ENCODE measurements at places on chromosomes 6 and 20.

DNA sequence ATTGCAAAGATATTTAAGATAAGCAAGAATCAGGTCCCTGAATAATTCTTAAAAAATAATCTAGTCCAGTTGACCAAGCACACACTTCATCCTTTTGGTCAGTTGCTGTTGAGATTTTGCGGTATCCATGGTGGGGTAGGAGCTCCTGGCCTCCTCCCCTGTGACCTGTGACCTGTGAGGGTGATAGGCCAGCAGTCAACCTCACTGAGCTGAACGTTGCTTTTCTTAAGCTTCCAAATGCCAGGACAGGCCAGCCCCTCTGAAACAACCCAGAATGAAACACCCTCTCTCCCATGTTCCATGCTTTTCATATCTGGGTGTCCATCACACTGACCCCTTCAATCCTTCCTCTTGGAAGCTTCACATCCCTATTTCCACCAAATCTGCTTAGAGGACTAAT, 164.9 kb downstream of the THBS2 start:
- no peak for DNase-seq

GRCh38 chr6:2448826-2449571, 203.6 kb upstream of the GMDS start:
- no peak for DNase-seq

DNA sequence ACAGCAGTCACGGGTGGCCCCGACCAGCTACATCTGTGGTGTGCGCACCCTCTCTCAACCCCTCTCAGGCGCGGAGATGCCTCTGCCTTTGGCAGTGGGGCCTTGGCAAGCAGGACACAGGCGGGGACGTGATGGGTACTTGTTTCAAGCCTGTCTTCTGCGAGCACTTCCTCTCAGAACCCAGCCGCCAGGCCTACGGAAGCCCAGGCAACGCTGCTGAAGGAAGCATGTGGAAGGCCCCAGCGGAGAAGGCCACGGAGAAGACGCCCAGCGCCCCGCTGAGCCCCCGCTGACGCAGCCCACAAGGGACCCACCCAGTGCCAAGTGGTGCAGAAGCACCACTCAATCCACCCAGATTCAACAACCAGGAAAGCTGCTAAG, 13.0 kb downstream of the SERPINB6 start:
- no peak for DNase-seq

- DNase-seq: no peak
Observed at GRCh38 chr6:77034161-77034560, 429.1 kb downstream of the HTR1B start.

- no peak for DNase-seq
Observed at GRCh38 chr20:45523821-45524220, 8.4 kb upstream of the SPINT3 start.

DNA sequence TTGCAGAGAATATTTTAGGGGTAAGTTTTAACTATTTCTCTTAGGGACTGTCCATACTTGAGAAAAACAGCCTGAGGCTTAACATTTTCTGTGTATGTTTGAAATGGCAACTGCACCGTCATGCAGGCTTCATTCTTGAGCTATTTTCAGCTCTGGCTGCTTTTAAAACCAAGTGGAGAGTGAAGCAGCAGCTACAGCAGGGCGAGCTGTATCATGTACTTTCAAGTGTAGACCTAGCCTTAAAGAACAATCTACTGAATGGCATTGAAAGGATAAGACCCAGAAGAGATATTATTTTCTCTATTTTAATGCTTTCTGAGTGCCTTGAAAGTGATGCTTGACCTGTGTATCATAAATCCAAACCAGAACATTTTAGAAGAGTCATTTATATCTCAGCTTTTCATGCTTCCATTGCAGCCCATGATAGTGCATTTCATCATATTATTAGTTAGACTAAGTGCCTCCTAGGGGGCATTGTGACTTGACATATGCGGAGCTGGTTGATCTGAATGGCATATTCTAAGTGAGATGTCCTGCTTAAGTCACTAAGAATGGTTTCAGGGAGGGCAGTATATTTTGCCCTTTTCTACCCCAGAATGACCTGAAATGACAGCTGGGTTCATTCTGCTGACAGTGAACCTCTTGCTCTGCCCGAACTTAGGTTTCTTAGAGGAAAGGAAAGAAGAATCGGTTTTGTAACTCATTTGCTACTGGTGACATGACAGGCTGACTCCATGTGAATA, 85.3 kb downstream of the NKAIN2 start:
- no peak for DNase-seq

DNA sequence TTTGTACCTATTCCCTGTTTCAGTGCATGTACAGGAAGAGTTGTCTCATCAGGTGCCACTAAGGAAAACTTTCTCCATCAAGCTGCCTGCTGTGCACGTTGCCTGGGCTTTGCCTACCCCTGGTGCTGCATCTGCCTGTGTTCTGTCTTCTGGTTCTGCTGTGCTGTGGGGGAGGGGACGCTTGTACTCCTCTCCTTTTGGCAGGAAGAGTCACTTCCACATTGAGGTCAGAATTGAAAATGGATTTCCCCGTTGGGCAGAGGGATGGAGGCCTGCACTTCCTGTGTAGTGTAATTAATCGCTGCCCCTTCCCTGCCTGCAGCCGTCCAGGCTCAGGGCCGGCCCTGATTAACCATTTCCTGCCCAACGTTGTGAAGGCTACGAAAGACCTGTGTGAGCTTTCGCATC, 153.3 kb downstream of the SCML4 start:
- DNase-seq: no peak

- peak; percentile 15 for DNase-seq
Observed at GRCh38 chr6:45830441-45831139, 185.1 kb downstream of the CLIC5 start.

- no peak for DNase-seq
Observed at GRCh38 chr6:22794844-22795243, 225.5 kb downstream of the HDGFL1 start.

DNA sequence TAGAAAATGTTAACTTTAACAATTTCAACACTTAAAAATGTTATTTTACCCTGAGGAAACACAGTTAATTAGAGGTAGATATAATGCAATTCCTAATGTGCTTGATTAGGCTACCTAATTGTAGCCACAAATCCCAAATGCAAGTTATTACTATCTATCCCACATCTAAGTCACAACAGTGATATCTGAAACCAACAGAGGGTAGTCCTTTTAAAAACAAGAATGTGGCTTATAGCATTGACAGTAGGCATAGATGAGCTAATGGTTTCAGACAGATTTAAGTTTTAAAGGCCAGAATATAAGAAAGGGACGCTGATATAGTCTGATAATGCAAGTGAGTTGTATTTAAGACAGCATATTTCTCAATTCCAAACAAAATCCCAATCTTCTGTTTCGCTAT, 23.0 kb downstream of the PLN start:
- DNase-seq: no peak

DNA sequence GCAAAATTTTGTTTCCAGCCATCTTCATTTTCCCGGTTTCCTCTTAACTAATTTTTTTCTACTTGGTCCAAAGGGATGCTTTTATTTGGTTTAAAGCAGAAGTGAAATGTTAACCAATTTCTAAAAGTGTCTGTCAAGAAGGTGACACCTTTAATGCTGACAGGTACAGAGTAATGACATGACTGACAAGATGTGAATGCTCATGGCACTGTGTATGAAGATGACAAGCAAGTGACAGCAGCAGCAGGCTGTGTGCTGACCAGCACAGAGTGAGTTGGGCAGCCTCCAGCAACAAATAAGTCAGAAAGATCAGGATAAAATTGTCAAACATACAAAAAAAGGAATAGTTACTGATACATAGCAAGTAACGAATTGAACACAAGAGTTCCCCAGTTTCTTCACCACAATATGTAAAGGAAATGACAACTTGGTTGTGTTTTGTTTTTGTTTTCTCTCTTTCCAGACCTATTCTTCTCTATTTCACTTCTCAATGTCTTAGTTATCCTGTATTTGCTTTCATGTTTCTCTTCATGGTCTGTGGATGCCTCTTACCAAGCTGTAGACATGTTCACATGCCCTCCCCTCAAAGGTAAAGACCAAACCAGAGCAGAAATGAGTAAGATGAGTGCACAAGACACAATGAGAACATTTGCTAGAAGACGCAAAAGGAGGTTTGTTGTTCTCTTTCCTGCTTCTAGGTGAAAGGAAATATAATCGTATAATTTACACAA, 174.9 kb downstream of the FRK start:
- no peak for DNase-seq

DNA sequence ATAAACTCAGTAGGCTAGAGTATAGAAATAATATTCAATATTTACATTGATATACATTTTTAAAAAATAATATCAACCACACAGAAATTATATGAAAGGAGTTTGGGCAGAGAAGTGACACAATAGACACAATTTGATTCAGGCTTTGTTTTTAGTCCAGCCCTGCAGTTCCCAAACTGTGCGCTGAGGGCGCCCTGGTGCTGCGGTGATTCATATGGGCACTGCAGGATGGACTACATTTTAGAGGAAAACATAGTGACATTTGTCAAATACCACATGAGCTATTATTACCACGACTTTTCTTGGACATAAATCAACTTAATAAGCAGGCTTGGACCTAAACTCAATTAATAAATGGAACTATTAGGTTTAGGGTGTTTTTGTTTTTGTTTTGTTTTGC, 364.3 kb upstream of the ID4 start:
- DNase-seq: no peak

- DNase-seq: no peak
Observed at GRCh38 chr20:44302026-44302669, 8.9 kb downstream of the FITM2 start.

GRCh38 chr6:70842541-70842940, 114.3 kb downstream of the B3GAT2 start:
- no peak for DNase-seq

DNA sequence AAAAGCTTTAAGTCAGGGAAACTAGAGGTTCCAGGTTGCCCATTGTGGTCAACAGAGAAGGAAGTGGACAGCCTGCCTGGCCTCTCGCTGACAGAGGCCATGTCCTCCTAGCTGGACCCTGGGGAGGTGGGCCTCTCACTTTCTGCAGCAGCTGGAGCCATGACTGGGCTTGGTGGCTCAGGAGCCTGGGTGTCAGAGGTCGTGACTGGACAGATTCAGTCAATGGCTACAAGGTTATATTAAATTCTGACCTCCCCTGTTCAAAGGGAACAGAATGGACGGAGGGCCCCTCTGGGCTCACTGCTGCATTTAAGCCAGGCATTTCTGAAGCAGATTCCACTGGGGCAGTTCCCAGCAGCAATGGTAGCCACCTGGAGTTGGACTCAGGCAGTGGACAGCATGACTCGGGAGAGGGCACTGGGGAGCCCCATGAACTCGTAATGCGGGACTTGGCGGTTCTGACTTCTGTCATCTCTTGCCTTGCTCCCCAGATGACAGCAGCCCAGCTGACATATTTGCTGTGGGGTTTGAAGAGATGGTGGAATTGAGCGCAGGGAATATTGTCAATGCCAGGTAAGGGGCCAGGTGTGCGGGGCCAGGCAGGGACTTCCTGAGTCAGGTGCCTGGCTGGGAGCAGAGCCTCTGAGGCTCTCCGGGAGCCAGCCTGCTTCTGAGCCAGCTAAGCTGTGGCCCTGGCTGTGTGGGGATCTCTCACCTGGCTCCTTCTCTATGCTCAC, 86.7 kb downstream of the SYNJ2 start:
- DNase-seq: no peak

DNA sequence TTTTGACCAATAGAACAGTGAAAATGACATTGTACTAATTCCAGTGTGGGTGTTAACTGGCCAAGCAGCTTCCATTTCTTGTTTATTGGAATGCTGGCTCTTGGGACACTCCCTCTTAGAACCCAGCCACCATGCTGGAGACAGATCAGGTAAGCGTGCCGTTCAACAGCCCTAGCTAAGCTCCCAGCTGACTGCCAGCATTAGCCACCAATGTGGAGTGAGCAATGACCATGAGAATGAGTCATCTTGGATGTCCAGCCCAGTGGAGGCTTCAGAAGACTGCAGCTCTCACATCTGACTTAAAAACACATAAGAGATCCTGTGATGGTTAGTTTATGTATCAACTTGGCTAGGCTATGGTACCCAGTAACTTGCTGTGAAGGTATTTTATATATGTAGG, 3.0 kb upstream of the LINC00237 start:
- no peak for DNase-seq

DNA sequence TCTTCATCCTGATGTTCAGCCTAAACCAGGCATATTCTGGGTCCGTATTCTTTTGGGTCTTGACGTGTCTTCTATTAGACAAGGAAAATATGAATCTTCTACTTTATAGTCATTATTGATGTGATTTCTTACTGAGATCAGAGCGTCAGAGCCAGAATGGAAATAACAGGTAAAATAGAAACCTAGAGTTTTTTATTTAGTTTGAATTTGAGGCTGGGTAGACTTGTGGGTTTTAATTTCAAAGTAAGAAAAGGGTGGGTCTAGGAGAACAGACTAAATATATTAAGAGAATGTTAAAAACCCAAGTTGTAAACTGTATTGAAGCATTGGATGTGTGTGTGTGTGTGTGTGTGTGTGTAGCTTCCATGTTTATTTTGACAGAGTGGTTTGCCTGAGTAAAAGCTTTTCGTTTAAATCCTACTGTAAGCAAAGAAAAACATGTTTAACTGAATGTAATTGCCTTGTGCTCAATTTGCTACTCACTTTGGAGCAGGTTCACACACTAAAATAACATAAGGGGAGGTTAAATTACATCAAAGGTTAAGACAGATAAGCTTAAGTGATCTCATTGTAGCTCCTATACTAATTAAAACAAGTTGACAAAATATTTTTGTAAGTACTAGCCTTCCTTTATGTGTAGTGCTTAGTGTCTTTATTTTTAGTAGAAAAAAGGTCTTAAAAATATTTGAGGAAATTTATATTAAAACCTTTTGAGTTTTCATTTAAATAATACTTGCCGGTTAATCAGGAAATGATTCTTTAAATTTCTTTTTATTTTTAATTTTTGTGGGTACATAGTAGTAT, 17.4 kb downstream of the HECA start:
- no peak for DNase-seq

DNA sequence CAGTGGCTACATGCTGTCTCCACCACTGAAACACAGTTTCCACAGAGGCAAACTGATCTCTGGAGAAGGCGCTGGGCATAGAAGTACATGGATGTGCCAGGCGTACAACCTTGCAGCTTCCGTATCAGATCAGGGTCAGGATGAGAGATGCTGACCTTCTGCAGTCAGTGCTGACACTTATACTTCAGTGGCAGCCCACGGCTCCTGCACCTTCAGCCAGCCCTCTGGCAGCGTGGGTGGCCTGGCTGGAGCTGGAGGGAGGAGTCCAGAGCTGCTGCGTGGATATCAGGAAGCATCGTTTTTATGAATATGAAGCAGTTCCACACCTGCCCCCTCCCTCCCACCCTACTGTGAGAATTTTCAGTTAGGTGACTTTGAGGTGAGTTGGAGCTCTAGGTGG, 149.3 kb downstream of the CFAP61 start:
- DNase-seq: no peak
